ENCODE measurements at places on chromosomes 5 and 9.
A peak's percentile ranks its signal among the peaks of the same experiment; 100 is the strongest.

- peak; percentile 59 for DNase-seq
Measured at GRCh38 chr5:36462295-36463021, 143.9 kb upstream of the SLC1A3 start.

DNA sequence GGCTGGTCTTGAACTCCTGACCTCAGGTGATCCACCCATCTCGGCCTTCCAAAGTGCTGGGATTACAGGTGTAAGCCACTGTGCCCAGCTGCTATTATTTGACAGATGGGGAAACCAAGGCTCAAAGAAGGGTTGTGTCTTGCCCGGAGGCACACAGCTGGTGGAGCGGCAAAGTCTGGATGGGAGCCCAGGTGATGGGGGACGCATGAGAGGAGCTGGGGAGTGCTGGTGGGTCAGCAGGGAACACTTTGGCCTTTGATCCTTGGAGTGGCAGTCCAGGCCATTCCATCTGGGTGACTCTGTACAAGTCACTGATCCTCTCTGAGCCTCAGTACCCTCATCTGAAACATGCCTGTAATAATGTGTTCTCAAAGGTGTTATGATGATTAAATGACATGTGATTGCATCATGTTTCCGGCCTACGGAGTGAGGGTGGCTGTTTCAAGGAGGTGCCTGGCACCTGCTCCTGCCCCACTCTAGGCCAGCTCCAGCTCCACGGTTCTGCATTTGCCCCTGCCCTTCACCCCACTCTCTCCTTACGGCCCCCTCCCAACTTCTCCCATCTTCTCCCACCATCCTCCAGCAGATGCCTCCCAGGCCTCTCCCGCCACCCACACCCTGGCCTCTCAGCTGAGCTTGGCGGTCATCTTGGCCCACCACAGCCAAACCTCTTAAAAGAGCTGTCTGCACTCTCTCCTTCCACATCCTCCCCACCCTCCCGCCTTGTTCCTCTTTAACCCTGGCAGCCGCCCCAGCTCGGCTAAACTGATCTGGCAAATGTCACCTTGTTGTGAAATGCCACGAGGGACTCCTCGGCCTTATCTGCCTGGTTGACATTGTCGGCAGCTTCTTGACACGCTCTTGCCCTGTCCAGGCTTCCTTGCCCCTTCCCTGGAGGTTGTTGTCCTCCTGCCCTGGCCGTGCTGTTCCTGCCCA is 5.5 kb upstream of the DBN1 start:
- DNase-seq: peak; percentile 42

- no peak for DNase-seq
Measured at GRCh38 chr5:34499001-34499734, 157.0 kb upstream of the RAI14 start.

DNA sequence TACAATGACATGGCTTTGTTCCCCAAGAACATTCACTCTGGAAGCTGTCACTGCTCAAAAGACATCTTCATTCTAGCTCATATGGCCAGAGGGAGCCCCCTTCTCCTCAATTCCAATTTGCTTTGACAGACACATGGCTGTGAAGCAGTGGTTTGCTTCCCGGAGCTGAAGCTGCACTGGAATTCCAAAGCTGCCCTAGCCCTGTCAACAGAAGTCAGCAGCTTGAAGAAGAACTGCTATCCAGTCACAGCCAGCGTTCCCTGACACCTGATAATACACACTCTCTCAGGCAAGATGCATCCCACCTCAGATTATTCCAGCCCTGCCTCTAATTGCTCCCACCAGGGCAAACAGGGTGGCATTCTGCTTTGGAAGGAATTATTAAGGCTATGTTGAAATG is 93.7 kb downstream of the SEMA5A start:
- DNase-seq: no peak

- no peak for DNase-seq
Measured at GRCh38 chr9:86703346-86703745, 244.0 kb downstream of the GAS1 start.

GRCh38 chr9:29691758-29692407 is 2118.6 kb upstream of the C9orf72 start:
- peak; percentile 15 for DNase-seq

DNA sequence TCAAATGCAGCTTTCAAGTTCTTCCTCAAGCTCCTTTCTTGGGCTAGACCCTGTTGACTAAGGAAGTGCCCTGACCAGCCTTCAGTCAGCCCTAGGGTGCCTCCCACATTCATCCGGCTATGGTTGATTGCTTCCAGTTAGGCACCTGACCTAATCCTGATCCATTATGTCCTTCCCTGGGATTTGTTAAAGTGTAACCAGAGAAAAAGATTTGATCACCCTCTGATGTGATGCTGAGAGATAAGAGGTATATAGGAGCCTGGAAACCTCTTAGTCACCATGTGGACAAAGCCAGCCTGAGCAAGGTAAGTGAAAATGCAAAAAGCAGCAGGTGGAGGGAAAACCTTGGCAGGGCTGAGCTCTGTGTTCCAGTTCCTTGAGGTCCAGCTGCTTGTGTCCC is 178.8 kb upstream of the ERCC6L2 start:
- no peak for DNase-seq

DNA sequence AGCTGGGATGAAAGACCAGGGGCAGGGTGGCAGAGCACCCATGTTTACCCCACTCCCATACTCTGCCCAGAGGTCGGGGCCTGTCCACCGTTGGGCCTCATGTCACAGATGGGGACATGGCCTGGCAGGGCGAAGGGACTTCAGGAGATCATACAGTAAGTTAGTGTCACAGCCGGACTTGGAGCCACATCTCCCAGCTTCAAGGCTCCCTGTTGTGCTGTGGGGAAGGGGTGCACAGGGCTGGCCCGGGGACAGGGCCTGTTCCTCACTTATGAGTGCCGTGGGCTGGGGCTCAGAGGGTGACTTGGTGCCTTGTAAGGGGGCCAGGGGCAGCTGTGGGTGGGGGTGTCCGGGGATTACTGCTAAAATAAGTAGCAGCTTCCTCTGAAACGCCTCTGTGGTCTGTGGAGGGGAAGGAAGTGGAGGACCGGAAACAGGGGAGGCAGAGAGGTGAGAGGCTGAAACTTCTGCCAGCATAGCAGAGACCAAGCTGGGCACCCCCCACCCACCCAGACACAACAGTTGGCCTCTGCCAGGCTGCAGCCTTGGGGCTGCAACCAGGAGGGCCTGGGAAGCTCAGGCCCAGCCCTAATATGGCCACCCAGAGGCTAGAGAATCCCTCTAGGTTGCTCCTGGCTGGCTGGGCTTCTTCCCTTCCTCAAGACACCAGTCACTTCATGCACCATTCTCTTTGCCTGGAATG is 41.1 kb upstream of the NEK6 start:
- peak; percentile 82 for DNase-seq

DNA sequence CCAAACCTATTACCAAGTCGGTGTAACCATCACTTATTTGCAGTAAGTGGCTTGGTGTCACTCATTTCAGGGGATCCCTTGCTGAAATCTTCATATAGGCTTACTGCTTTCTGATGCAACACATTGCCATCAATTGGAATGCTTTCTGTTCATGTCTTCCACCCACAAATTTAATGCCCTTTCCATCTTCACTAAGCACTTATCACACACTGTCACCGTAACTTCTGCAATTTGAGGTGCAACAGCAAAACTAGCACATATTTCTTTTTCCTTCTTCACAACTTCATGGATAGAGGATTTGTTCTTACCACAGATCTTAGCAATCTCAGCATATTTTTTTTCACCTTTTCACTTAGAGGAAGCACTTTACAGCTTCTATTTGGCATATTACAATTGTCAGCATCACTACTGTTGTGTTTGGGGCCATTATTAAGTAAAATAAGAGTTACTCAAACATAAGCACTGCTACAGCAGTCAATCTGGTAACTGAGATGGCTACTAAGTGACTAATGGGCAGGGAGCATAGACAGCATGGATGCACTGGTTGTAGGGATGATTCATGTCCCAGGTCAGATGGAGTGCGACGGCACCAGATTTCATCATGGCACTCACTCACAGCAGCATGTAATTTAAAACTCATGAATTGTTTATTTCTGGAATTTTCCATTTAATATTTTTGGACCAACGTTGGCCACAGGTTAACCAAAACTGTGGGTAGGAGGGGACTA is 70.1 kb downstream of the PIP5K1B start:
- DNase-seq: no peak

DNA sequence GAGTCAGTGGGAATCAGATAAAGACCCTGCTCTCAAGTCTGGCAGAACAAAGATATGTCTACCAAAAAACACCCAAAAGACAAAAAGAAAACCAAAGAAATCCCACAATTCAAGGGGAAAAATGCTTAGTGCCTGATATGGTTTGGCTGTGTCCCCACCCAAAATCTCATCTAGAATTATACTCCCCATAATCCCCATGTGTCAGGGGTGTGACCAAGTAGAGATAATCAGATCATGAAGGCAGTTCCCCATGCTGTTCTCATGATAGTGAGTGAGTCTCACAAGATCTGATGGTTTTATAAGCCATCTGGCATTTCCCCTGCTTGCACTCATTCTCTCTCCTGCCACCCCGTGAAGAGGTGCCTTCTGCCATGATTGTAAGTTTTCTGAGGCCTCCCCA is 13.4 kb downstream of the FBXO10 start:
- no peak for DNase-seq

DNA sequence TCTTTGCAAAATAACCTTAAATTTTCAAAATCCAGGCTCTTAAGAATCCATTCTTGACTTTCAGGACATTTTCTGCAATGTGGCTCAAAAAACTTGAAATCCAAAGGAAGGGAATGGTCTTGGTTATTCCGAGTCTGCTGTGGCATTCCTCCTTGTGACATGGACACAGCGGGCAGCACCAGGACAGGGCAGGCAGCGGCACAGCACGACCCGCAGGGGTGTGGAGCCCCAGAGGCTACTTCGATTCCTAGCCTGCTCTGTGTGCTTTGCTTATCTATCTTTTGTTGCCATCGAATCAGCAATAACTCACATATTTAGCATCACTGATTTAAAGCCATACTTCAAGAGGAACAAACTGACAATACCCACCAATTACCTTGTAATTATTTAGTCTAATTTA is 420.2 kb upstream of the IRX1 start:
- DNase-seq: no peak

DNA sequence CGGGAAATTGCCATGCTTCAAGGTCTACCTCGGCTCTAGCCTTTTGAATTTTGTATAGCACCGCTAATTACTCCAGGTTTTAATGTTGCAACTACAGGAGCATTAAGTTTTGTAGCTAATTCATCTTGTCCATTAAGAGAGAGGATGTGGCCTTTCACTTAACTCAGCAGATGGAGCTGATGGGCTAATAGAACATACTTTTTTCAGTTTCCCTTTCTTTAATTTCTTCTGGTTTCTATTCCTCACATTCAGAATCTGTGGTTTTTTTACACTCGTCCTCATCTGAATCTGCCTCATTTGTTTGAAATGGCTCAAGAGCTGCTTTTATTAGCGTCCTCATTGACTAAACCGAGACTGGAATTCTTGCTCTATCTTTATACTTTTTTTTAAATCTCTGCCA is 2085.7 kb upstream of the C9orf72 start:
- DNase-seq: no peak

DNA sequence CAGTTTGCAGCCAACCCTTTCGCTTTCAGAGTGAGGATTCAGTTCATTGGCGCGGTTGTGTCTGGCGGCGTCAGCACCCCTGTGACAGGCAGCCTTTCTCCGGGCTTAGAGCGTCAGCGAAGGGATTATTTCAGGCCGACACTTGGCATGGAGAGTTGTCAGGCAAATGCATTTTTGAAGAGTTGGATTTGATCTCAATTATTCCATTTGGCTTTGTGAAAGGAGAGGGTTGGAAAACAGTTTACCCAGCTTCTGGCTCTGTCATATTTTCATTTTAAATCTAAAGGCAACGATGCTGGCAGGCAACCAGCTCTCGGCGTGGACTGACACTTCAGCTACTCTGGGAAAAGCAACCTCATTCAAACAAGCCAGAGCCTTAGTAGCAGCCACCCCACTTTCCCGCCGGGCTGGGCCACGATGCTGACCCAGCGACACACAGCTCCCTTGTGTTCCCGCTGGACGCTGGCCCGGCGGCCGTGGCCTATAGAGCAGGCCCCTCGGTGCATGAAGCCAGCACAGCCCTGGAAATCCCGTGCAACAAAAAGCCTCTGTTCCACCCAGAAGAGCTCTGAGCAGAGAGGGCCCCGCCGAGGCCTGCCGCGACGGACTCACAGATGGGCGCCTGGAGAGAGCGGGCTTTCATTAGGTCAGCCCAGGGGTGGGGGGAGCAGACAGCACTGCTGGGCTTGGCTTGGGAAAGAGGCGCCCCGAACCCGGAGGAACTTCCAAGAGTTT is 28.9 kb upstream of the LPCAT1 start:
- no peak for DNase-seq

DNA sequence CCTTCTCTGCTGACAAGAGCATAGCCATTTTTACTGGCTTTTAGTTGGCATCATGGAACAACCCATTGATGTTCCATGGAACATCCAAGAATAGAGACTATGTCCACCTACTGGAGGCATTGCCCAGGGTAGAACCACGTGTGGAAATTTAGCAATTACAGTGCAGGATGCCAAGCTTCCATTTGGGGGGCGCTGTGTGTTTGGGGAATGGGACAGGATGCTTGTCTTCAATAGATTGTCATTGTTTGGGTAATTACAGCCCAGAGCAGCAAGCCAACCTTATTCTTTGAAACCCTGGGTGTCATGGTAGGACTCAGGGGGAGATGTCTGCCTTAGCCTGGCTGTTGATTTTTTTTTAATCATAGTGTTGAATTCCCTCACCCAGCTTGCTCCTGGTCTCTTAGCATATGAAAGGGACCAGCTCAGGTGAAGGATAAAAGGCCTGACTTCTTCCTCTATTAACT is 171.1 kb downstream of the DOCK2 start:
- no peak for DNase-seq

DNA sequence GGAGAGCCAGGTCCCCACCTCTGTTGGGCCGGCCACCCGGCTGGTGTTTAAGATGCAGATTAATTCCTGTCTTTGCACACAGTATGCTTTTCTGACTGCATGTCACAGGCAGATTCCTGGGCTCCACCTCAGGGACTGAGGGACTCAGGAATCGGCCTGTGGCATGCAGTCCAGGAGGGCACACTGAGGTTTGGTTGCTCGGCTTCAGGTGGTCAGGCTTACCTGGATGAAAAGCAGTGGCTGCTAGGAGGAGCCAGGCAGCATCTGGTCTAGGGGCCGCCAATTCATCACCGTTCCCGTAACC is 1.1 kb downstream of the WDR5 start:
- DNase-seq: no peak

GRCh38 chr5:172561151-172561550 is 79.9 kb upstream of the NEURL1B start:
- no peak for DNase-seq

GRCh38 chr5:55440188-55440646 is 94.5 kb downstream of the PLPP1 start:
- no peak for DNase-seq
